ENCODE measurements at places on chromosomes 16 and 17. TPM values are rescaled to one million over a fixed set of nuclear protein-coding genes. Genes with fewer than 3 reads are reported as not detected.

DNA sequence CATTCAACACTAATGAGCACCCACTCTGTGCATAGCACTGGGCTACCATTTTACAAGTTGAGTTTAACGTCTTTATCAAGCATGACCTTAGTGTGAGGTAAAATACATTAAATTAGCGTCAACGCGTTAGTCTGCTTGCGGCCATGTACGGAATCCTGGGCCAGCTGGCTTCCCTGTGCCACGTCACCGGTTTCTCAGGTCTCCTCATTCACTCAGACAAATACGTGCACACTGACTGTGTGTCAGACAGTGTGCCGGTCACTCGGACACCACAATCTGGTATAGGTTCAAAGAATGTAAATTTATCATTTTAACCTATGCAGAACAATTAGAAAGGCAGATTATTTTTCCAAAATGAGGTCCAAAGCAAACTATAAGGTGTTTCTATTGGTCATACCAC lies 21.4 kb upstream of the YWHAE start:
- DNase-seq, result no peak

GRCh38 chr17:80832266-80832676 lies 159.4 kb upstream of the CHMP6 start:
- DNase-seq, result no peak

The CCL5 gene
- total RNA-seq, result 591 TPM

DNA sequence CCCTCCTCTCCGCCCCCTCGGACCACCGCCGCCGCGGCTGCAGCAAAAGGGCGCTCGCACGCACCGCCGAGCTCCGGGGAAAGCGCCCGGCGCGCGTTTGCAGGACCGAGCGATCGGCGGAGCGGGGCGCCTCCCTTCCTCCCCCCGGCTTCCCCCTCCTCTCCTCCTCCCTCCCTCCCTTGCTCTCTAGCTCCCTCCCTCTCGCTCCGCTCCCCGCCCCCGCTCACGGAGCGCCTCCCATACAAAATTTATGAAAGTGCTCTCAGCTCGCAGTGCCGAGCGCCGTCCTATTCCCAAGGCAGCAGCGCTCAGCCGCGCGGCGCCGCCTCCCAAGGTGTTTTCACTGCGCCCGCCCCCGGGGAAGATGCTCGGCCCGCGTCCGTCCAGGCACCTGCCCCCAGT lies at the start of gene RTN4RL1:
RTN4RL1 (minus strand) TSS at position 115 of the 402 bp plus-strand sequence. CDS start 469 bp downstream, outside the sequence.
- peak; percentile 65 for DNase-seq

The WDR45B gene
- total RNA-seq, result 50.1 TPM

The UTS2R gene
- total RNA-seq, result not detected

The HSD17B1 gene
- 0.29 TPM for total RNA-seq

The TENT4B gene
- 23.0 TPM for total RNA-seq

GRCh38 chr17:60747069-60747808 lies 69.6 kb downstream of the BCAS3 start:
- DNase-seq, result no peak
